ENCODE measurements at places on chromosomes 1 and 21.

- peak; percentile 53 for DNase-seq
Measured at GRCh38 chr1:183185941-183186490, at the start of gene LAMC2. Gene LAMC2, plus strand, starts transcription at chr1:183186264. Its CDS starts 89 bp downstream, at chr1:183186353.

GRCh38 chr1:2049225-2049717 lies 940 bp upstream of the PRKCZ start:
- no peak for DNase-seq

DNA sequence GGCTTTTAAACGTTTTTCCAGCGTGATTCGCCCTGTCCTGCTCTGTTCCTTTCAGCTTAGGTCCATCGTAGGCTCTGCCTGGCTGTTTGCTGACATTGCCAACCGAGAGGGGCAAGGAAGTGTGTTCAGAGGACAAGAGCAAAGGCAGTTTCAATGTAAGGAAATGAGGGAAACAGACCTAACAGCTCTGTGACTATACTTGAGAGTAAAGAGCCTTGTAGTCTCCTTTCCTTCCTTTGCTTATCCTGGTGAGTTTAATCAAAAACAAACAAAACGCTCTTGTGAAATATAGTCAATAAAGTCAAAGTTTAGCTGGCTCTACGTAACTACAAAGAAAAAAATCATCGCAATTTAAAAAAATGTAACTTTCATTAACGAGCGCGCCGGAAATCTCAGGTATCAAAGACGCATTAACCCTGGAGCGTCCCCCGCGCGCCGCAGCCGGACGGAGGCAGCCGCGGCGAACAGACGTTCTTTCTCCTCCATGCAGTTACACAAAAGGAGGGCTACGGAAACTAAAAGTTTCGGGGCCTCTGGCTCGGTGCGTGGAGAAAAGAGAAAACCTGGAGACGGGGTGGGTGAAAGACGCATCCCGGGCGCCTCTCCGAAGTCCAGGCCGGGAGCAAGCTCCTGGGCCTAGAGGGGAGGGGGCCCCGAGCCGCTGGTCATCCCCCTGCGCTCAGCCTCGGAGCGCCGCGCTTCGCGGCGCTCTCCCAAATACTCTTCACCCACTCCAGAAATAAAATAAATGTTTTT lies 617 bp upstream of the ADGRL2 start:
- no peak for DNase-seq

GRCh38 chr1:204576422-204576821 lies 60.2 kb downstream of the MDM4 start:
- no peak for DNase-seq

DNA sequence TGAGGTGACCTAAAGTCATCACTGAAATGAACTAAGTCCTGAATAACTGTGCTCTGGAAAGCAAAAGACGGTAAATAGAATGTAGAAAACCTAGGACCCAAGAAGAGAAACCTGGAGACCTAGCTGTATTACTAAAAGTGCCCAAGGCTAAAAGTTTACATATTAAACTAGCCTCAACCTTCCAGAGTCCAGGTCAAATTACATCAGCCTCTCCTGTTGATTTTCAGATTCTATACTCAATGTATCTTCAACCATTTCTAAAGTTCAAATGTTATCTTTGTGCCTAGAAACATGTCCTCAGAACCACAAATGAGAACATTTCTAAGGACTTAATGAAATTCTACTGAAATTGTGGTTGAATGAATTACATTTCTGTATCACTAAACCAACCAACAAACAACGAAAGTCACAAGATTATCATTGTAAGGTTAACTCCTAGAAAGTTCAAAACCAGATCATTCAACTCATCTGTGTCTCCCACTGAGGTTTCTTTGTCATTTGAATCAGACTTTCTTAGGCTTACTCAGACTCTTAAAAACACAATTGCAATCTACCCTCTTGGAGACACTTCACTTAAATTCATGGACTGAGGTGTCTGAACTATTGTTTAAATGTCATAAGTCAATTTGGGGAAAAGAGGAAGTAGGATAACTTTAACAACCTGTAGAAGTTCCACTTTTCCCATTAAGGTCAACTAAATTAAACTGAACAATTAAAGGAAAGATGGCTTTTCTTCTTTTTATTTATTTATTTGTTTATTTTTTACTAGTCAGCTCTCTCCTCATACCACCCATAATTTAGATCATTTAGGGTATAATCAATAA lies 207.7 kb downstream of the BARHL2 start:
- no peak for DNase-seq

Data from non-pigmented ciliary epithelial cell (primary cell).